ENCODE measurements at places on chromosomes 7 and 10. TPM values are rescaled to one million over a fixed set of nuclear protein-coding genes. Genes with fewer than 3 reads are reported as not detected.
A peak's percentile ranks its signal among the peaks of the same experiment; 100 is the strongest.

CYP26C1 gene
- total RNA-seq = not detected

A1CF gene
- 12.1 TPM for total RNA-seq

KIN gene
- 16.7 TPM for total RNA-seq

POMZP3 gene
- total RNA-seq = 8.9 TPM

NPFFR1 gene
- not detected for total RNA-seq

ZNF775 gene
- 12.3 TPM for total RNA-seq

- DNase-seq = no peak
These were observed 84.5 kb downstream of the ATXN7L1 start for GRCh38 chr7:105791926-105792325.

DNA sequence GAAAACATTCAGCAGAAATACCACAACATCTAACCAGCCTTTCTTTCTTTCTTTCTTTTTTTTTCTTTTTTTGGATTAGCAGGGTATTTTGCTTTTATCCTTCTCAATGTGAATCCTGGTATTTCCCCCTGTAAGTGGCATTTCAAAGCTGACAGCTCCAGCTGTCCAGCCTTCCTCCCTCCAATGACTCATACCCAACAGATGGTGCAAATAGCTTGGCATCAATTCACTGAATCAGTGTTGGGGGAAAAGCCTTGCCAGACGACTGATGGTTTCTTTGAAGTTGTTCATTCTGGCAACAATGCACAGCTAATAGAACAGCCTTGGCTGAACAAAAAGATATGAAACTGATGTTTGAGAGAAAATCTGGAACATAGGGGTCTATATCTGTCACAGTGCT is 316.8 kb upstream of the STEAP1 start:
- no peak for DNase-seq

DNA sequence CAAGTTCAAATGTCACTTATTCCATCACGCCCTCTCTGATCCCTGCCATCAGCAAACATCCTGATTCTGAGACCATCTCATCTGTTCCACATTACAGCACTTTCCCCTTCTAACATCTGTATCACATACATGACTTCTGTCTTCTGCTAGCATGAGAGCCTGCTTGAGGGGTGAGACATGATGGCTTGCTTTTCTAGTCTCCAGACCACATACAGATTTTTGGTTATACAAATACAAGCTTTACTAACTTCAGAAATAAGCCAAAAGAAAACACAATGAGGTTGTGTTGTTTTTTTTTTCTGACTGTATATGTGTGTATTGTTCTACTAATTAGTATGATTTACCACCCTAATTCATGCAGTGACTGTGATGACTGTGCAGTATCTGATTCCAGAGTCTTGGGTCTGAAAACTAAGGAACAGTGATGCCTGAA is 34.3 kb downstream of the NAPEPLD start:
- no peak for DNase-seq

DNA sequence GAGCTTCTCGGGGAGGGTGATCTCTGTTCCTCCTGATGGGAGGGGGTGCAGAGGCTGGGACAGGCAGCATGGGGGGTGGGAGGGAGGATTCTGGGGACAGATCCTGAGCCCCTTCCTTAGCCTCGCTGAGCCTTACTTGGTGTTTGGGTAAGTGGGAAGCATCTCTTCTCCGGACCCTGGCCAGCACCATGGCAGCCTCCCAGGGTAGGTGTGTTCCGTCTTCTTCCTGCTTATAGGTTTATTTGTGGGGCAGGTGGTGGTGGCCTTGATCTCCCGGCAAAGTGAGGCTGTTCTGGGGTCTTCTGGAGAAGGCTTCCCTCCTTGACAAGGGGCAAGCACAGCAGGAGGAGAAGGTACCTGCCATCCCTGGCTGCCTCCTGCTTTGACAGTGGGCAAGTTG is 226.9 kb downstream of the GLRX3 start:
- peak; percentile 53 for DNase-seq

GRCh38 chr7:98359395-98359794 is 41.5 kb downstream of the BAIAP2L1 start:
- no peak for DNase-seq

GRCh38 chr7:20647908-20648776 is 32.7 kb downstream of the ABCB5 start:
- no peak for DNase-seq

GRCh38 chr10:100623521-100624230 is 87.9 kb downstream of the HIF1AN start:
- no peak for DNase-seq

DNA sequence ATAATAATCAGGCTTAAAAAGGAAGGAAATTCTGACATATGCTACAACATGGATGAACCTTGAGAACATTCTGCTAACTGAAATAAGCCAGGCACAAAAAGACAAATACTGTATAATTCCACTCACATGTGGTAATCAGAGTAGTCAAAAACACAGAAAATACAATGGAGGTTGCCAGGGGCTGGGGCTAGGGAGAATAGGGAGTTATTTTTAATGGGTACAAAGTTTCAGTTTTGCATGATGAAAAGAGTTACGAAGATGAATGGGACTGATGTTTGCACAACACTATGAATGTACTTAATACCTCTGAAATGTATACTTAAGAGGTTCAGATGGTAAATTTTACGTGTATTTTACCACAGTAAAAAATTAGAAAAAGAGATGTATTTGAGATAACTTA is 145.6 kb downstream of the DOCK4 start:
- no peak for DNase-seq

DNA sequence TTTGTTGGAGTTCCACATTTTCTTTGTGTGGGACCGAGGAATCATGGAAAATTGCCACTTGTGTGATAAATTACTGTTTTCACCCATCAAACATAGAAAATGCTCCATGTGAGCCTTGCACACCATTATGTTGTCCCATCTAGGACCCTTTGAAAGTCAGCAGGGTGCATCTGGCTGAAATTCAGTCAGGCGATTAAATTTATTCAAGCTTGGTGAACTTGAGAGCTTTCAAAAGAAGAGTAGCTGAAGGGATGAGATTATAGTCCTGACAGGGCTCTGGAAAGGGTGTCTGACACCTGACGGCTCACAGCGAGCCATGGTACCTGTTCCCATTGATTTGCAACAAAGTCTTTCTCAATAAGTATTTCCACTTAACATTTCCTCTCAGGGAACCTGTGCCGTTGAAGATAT is 399.7 kb upstream of the ETV1 start:
- DNase-seq = no peak

DNA sequence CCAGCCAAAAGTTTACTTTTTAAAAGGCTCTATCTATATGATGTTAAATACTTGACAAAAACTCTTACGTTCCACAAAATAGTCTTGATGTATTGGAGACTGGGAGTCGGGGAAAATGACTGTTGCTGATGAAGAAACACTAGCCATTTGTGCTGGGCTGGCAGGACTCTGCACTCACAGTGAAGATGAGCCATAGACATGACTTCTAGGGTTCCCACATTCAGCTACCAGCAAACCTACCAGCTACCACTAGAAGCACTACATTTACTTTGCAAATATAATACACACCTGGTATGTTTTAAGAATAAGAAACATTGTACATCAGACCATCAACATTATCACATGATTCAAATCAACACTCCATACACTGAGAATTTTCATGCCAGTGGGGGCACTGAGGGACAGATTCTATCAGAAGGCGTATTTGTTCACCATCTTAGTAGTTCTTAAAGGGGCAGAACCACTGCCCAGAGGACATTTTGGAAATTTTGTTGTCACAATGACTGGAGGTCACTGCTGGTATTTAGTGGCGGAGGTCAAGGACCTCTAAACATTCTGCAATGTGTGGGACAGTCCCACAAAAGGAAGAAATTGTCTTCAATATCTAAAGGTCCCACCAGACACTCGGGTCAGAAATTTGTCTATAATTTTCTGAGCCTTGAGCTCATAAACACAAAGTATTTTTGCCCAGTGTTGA is 52.3 kb downstream of the PARD3 start:
- DNase-seq = no peak

DNA sequence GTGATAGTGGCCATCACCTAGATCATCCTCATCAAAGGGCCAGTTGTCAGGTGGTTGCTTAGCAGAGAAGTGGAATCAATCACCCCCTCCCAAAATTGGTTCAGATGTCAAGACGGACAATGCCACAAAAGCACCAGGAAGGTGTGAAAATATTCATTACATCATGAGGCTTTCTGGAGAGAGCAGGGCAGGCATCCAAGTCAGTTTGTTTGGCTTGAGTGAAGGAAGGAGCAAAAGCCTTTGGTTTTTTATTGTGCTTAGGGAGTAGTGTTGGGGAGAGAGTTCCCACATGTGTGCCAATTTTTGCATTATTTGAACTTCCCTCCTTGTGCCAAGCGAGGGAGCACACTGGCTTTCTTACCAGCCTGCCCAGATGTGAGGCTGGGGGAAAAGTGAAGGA is 1082.9 kb downstream of the LRMDA start:
- DNase-seq = no peak

- DNase-seq = peak; percentile 53
These were observed 47.5 kb downstream of the JAKMIP3 start for GRCh38 chr10:132113206-132113605.

All from type B pancreatic cell (in vitro differentiated cells).